ENCODE measurements at places on chromosomes 3 and 15. TPM values are rescaled to one million over a fixed set of nuclear protein-coding genes. Genes with fewer than 3 reads are reported as not detected.

Gene PROS1
- 48.8 TPM for total RNA-seq

Gene RNU5B-1
- total RNA-seq = not detected

Gene ZPLD1
- 0.17 TPM for total RNA-seq

Gene TMEM207
- not detected for total RNA-seq
